ENCODE measurements at places on chromosomes 1 and 21.

GRCh38 chr1:91717839-91718238 lies 168.1 kb downstream of the TGFBR3 start:
- no peak for DNase-seq

DNA sequence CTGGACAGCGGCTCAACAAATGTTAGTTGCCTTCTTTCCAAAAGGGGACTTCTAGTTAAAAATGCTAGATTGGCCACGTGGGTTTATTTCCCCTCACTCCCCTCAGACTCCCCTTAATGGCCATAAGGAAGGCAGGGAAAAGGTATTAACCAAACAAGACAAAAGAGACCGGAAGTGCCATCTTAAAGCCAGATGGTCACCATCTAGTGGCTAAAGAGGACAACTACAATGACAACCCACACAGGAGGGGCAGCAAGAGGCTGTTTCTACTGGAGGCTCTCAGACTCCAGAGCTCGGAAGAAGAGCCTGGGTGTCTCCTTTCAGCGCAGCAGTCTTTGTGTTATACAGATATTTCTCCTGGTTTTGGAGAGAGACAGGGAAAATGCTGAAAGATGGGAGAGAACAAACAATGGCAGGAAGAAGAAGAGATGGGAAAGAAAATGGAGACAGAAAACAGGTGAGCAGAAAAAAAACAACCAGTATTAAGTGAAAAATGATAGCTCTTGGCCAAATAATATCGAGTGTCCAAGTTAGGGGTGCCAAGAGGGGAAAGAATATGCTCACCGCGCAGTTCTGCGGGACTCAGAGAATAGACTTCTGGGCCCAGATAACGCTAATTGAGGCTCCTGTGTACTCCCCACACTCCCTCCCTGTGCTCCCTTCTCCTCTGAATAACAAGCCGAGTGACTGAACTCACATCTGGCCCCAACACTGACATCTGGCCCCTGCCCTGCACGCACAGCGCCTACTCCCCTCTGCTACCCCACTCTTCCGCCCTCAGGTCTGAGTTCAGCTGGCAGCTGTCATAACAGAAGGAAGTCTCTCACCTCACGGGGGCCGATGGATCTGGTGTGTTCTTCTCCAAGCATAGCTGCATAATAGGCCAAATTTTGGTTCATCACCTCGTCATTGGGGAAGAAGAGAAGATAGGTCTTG lies 9.6 kb downstream of the P3H1 start:
- no peak for DNase-seq

- no peak for DNase-seq
Measured at GRCh38 chr1:10835421-10835820, 39.0 kb upstream of the CASZ1 start.

DNA sequence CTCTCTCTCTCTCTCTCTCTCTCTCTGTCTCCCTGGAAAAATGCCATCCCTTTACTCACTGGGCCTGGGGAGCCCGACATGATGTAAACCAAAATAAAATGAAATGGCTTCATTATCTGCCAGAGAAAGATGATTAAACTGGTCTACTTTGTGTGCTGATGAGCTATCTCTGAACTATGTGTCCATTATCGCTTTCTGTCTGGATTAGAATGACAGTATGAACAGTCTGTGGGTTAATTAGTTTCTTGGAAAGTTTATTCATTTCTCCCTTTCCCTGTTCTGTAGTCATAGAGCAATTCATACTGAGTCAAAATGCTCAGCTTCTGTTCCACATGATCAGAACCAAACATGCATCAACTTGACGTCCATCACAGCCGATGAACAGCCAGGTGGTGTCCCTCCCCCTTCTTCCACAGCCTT lies 72.4 kb upstream of the KCND3 start:
- no peak for DNase-seq

DNA sequence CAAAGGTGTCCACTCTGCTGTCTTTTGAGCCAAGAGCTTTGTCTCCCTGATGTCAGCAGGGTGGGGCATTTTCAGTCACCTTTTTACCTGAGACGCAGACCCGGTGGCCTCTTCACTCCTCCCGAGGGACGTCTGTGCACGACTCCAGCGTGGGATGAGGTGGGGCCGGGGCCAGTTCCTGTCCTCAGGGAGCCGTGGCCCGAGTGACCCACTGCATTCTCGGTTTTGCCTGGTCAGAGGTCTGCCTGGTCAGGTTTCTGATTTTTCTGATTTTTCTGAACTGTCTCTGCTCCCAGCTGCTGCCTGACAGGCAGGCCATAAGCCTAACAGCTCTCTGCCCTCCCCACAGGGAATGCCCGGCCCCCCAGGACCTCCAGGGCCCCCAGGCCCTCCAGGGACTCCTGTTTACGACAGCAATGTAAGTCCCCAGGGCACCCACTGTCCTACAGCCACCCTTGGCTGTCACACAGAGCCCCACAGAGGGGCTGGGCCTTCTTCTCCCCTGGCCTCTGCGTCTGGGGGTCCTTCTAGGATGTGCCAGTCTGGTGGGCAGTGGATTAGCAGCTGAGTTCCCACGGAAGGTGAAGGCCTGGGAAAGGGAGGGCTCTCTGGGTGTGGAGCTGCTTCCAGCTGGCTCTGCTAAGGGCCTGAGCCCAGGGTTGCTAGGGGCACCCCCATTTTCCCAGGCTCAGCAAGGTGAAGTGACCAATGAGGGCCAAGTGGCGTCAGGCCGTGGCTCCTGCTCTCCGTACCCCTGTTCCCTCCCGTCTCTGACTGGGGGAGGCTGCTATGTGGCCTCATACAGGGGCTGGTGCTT lies 45.9 kb downstream of the SLC19A1 start:
- DNase-seq = no peak

DNA sequence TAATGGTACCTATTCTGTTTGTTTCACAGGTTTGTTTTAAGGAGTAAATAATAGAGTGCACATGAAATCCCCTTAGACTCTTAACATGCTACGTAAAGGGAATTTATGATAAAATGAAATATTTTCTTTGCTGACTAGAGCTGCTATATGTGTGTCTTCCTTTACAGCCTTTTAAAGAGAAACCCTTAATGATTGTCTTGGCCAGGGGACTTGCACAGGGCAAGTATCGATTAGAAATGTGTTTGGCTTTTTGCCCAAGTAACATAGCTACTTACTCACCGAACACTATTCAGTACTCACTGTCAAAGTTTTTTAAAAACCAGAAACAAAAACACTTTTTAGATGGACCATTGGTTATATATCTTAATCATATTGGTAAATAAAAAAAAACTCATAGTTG lies 71.3 kb upstream of the KIAA1614 start:
- no peak for DNase-seq

- DNase-seq = no peak
Measured at GRCh38 chr21:27840262-27840661, 873.4 kb upstream of the ADAMTS5 start.

DNA sequence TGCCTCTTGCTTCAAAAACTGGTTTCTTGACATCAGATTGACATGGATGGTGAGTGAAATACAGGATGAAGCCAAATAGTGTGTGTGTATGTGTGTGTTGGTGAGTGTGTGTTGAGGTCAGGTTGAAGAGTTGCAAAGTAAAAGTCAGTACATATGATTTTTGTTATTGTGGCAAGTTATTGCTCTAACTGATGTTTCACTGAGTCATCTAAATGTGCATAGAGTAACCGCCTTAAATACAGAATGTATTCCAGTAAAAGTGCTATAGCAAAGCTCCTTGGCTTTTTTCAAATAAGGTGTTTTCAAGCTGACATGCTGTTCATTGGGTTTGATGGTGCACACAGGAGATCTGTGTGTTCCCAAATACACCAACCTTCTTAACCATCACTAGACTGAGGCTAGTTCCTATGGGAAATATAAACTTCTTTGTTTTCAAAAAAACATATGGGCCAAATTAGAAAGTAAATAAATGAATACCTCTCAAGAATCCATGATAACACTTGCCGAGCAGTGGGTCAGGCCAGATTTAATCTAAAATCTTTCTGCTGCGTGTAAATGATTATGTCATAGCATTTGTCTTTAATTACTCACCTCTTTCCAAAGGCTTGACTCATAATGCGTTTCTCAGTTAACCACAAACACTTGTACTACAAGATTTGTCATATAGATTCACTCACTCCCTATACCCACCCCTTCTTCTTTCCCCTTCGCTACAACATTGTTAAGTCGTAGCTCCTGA lies 151.1 kb downstream of the LYPLAL1 start:
- DNase-seq = no peak

DNA sequence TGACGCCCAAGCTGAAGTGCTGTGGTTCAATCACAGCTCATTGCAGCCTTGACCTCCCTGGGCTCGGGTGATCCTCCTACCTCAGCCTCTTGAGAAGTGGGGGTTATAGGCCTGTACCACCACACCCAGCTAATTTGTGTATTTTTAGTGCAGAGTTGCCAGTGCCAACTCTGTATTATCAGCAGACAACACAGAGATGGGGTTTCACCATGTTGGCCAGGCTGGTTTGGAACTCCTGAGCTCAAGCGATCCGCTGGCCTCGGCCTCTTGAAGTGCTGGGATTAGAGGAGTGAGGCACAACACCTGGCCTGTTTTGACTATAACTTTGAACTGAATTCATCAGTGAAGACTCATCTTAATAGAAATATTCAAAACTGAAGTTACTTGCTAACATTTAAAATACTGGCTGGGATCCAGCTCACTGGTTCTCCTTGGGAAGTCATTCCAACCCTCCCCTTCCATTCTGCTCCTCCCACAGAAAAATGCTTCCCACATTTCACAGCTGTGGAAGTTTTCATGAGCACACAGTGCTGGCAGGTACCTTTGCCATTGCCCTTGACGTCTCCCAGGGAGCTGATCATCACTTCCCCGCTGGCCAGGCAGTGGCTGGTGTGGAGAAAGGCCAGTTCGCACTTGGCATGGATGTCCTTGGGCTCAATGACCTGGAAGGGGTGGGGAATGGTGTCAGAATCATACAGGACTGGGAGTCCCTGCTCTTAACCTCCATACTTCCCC lies 4.7 kb downstream of the SELENBP1 start:
- DNase-seq = no peak

DNA sequence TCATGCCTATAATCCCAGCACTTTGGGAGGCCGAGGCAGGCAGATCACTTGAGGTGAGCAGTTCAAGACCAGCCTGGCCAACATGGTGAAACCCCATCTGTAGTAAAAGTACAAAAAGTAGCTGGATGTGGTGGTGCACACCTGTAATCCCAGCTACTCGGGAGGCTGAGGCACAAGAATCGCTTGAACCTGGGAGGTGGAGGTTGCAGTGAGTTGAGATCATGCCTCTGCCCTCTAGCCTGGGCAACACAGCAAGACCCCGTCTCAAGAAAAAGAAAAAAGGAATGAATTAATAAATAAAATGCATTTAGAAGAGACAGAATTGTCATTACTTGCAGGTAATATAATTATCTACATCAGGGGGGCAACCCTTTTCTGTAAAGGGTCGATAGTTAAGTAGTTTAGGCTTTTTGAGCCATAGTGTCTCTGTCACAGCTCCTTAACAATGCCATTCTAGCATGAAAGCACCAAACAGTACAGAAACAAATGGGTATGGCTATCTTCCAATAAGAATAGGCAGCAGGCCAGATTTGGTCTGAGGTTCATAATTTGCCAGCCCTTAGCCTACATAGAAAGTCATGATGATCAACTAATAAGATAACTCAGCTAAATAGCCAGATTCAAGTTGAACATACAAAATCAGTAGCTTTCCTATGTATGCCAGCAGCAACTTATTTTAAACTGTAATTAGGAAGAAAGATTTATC lies 56.8 kb downstream of the RPRD2 start:
- DNase-seq = no peak

GRCh38 chr21:36784947-36785346 lies 86.0 kb downstream of the SIM2 start:
- no peak for DNase-seq

DNA sequence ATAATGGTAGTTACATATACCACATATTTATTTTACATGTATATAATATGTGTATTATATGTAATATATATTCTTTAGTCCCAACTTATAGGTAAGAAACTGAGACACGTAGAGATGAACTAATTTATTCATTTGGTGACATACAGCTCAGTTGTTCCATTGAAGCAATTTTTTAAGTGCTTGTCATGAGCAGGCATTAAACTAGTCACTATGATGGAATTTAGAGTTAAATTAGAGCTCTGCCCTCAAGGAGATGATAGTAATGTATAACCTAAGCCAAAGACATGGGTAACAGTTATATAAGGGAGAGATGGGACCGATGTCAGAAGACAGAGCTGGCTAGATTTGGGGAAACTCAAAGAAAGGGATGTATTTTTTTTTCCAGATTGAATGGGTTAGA lies 83.0 kb downstream of the ST6GALNAC5 start:
- no peak for DNase-seq

Measured in cortex of kidney (tissue), 1 donor.